ENCODE measurements at places on chromosomes 6 and 20.

- DNase-seq, result no peak
These were observed 113.9 kb downstream of the KLHL32 start for GRCh38 chr6:97038437-97038836.

DNA sequence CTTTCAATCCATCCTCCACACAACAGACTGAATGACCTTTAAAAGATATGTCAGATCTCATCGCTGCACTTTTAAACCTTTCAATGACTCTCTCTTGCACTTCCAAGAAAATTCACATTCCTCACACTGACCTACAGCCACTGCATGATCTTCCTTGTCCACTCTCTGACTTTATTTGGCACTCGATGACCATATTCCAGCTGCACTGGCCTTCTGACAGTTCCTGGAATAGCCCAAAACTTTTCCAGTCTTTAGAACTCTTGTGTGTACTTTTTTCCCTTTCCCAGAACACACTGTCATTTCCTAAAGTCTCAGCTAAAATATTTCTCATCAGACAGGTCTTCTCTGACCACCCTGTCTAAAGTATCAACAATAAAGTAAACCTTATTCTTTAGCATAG lies 174.6 kb downstream of the ADGRG6 start:
- DNase-seq, result no peak

DNA sequence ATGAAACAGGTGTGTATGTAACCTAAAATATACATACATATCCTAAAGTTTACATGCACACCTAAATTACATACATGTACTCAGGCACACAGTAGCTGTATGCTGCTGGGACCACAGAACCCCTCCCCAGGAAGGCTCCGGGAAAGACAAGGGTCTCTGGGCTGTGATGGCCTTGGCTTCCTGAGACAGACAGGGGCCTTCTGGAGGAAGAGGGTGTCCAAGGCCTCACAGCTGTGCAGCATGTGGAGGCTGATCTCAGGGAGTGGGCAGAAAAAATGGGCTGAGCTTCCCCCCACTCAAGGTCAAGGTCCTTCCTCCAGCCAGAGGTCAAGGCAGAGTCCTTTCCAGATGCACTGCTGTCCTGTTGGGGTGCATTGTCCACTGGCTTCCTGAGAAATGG lies 129.1 kb upstream of the THBS2 start:
- DNase-seq, result no peak

DNA sequence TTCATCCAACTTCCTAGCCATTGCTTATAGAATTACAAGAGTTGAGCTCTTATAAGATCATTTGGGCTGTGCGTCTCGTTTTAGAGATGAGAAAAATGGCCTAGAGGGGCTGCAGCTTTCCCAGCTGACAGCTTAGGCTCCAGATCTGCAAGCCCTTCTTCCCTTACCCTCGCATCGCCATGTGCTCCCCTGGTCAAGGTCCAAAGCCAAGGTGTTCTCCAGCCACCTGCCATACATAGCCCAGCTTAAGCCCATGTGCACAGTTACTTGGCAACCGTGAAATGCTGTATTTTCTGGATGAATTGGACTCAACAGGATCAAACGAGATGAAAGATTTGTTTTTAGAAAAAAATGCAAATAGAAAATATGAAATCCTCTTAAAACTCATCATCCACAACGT lies 7.9 kb downstream of the MAP3K4 start:
- DNase-seq, result no peak

DNA sequence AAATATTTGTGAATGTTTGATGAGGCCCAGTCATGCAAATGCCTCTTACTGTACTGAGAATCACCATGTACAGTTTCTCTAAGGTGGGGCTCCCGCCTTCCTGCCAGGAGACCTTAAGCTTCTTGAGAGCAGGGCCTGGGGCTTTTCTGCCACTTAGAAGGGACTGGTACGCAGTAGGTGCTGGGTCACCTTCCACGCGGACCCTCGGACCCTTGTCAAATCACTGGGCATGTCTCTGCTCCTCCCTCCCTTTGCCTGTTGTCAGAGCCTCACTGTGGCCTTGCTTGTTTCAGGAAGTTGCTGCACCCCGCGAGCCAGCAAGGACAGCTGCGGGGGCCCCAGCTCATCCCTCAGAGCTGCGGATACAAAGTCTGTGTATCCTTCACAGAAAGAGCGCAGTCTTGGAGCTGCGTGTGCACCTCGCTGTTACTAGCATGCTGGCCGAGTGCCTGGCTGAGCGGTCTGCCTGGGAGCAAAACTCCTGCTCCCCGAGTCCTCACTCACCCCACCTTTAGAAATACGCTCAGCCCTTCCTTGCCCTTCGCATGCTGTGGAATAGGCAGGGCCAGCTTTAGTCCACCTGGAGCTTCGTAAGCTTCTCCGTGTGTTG lies 30.7 kb upstream of the IRF4 start:
- DNase-seq, result no peak

DNA sequence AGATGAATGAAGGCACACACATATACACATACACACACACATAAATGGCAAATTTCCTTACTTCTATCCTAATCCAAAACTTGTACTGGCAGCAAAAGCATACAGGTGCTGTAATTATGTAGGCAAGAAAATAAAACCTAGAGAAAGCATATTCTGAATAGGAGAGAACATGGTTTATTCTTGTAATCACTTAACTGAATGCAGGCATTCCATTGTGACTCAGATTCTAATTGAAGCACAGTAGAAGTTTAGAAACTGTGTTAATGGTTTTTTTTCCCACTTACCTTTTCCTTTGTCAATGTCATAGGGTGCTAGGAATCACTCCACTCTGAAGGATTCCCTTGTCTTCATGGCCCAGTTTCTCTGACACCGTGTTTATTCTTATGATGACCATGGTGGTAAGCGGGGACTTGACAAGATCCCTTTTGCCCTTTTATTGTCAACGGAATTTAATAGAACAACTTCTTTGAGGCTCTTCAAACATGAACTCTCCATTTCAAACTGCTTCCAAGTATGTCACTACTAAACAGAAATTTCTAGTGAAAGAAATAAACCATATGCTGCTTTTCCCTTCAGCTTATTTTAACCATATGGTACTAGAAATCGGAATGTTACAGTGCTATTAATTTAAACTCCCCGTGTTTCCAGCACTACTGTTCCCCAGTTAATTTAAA lies 164.2 kb downstream of the OGFRL1 start:
- no peak for DNase-seq

GRCh38 chr6:44496665-44497369 lies 109.3 kb downstream of the CDC5L start:
- DNase-seq, result no peak

DNA sequence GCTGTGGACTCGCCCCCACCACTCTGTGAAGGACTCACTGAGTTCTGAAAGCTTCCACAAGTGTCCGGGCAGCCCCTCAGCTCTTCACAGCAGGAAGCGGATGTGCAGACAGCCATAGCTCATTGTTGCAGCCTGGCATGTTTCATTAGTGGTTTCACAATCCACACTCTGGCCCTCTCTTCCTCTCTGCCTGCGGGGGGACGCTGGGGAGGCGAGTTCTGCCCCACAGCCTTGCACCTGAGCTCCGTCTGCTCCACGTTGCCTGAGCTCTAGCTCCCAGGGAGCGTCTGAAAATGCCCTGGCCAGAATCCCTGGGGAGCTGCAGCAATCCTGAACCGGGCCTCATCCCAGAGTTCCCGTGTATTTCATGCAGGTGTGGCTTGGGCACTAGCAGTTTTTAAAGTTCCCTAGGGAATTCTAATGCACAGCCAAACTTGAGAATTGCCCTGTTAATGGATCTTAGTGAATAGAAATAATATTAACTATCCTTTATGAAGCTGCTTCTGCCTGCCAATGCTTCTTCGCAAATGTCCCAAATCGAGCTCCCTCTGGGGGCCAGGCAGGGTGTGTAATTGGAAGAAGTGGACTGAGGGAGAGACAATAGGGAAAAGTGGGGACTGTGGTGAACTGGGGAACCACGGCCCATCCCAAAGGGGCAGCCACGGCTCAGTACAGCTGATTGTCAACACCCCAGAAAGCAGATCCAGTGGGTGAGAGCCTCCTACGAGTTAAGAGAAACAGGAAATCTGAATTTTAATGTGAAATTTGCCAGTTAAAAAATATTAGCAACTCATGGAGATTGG lies 51.5 kb downstream of the CTCFL start:
- peak; percentile 57 for DNase-seq

DNA sequence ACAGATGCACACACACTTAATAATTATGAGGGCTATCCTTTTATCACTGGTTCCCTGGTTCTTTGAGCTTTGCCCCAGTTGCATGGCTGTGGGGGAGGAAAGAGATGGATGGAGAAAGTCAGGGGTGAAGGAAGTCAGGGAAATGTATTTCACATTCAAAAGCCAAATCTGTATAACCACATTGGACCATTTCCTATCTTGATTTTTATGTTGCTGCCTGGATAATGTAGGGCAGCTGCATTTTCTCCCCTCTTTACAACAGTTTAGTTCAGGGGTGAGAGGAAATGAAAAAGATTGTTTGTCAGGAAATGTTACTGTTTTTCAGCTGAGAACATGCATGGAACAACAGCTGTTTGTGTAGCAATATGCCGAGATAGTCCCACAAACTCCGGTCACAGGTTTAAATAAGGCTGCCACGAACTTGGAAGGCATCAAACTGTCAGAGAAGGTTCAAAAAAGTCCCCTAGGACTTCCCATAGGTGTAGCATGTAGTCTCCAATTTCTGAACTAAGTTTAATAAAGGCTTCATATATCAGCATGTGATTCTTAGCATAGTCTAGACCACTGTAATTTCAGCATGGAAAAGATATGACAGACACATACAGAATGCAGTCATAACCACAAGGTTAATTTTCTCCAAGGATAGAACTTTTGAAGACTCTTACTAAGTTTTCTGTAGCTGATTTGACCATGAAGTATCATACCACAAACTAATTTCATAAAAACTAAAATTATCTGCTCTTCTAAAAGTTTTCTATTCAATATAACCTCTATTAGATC lies 82.1 kb upstream of the COL21A1 start:
- no peak for DNase-seq

DNA sequence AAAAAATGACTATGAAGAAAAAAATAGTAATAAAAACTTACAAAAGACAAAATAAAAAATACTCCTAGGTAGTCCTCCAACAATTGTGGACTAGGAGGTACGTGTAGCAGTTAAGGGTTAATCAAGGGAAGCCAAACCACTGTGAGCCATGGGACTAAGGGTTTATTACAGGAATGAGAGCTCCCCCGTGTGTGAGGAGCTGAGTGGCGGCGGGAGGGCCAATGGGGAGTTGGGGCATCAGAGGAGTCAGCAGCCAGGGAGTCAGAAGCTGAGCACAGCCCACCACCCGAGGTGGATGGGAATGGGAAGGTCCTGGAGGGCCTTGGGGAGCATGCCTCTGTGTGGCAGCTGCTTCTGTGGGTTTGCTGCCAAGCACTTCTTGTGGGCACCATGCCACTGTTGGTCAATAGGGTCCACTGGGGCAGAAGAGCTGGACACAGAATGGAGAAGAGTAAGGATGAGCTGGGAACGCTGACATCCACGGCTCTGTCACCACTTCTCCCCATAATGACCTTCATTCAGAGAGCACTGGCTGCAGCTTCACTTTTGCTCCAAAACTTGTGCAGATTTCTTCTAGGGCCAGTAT lies 373.3 kb downstream of the CDKAL1 start:
- peak; percentile 31 for DNase-seq

- DNase-seq, result no peak
These were observed 24.6 kb upstream of the TNFRSF21 start for GRCh38 chr6:47334334-47334733.

GRCh38 chr6:23927935-23928334 lies 198.1 kb upstream of the NRSN1 start:
- no peak for DNase-seq

DNA sequence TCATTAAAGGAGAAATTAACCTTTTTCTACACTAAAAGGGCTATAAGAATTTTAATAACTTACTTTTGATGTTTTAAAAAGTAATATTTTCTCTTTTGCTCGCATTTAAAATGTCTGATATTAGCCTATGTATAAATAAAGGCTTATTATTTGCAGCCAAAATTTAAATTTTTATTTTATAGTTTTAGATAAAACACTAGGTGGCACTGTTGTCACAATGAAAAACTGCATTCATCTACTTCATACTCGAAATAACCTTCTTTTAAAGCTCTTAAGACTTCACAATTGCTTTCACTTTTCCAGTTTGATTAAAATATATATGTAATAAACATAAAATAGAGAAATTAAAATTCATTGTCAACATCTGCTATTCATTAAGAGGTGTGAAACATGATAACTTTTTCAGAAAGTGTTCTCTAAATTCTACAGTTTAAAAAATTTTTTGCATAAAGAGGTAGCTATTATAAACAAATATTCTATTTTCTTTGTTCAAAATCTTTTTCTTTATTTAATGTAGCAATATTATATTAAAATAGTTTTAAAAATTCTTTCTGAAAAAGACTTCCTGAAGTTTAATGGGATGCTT lies 78.8 kb upstream of the DEFB112 start:
- no peak for DNase-seq

DNA sequence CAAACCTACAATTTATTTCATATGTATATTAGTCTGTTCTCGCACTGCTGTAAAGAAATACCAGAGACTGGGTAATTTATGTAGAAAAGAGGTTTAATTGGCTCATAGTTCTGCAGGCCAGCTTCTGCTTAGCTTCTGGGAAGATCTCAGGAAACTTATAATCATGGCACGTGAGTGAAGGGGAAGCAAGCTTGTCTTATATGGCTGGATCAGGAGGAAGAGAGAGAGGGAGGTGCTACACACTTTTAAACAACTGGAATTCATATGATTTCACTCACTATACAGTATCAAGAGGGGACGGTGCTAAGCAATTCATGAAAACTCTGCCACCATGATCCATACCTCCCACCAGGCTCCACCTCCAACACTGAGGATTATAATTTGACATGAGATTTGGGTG lies 29.9 kb downstream of the PHACTR2 start:
- no peak for DNase-seq

- peak; percentile 90 for DNase-seq
These were observed 5.9 kb downstream of the TP53INP2 start for GRCh38 chr20:34709831-34710567.

GRCh38 chr20:20820104-20820503 lies 107.7 kb upstream of the RALGAPA2 start:
- peak; percentile 59 for DNase-seq

GRCh38 chr20:62849431-62849830 lies 12.2 kb downstream of the TCFL5 start:
- DNase-seq, result no peak

- no peak for DNase-seq
These were observed 16.3 kb upstream of the SDCBP2 start for GRCh38 chr20:1345030-1345755.

DNA sequence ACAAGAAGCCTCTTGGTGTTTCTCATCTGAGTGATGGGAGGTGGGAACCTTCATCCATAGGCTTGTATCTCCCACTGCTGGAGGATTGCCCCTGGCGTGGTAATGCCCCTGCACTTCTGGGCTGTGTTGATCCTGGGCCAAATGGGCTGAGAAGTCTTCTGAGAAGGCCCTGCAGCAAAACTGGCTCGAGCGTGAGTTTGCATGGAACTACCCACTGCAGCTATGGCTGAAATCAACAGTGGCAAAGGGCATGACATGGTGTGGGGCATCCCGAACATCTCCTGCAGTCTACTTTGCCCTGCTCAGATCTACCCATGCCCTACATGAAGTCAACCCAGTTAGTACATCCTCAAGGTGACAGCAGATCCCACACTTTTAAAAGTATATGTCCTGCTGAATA lies 130.6 kb downstream of the NRN1 start:
- DNase-seq, result no peak

DNA sequence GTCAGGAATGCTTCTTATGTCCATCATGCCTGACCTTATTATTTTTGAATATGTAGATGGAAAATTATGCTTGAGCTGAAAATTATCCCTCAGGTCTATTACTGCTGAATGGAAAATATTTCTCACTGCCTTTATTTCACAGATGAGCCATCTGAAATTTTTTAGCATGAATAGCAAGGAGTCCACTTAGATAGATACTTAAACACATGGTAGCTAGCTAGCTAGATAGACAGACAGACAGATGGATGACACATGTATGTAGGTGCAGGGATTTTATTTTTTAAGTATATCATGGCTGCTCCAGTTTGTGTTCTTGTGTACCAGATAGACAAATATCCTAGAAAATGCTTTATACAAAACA lies 645.0 kb downstream of the MMUT start:
- DNase-seq, result no peak
